ENCODE measurements at places on chromosomes 7 and 10. TPM values are rescaled to one million over a fixed set of nuclear protein-coding genes. Genes with fewer than 3 reads are reported as not detected.

GRCh38 chr7:110808361-110808760, 282.6 kb upstream of the LRRN3 start:
- no peaks in the 10 kb centered on the region for H3K27me3 ChIP-seq
- no peak overlapping the region for H3K4me3 ChIP-seq
- H3K4me1 ChIP-seq, result no peaks in the 10 kb centered on the region
- H3K36me3 ChIP-seq, result no peaks in the 10 kb centered on the region
- no peak for DNase-seq

GRCh38 chr10:101686133-101686925, 8.6 kb downstream of the FBXW4 start:
- H3K27me3 ChIP-seq, result no peaks in the 10 kb centered on the region
- H3K4me1 ChIP-seq, result peaks cover 57% of the 10 kb centered on the region

DNA sequence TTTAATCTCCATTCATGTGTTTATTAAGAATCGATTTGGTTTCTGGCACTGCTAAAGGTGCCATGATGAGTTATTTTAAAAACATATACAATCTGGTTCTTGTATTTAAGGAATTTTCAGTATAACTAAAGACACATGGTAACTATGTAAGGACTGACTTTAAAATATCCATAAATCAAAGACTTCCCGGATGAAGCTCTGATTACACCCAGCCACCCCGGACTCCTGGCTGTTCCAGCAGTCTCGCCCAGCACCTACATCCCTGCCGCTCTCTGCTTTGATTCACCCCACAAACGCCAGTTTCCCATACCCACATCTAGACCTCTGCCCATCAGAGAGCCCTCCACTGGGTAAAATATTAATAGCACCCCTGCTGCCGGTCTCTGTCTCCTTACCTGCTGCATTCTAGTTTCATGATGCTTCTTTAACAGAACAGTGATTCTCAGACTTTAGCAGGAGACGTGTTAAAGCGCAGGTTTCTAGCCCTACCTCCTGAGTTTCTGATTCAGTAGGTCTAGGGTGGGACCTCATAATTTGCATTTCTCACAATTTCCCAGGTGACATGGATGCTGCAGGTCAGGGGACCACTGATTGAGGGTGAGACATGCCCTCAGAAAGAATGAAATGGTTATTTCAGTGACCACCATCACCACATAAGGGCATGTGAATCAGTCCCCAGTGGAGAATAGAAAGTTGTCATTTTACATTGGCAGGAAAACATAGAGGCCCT, 185.7 kb downstream of the KIAA1217 start:
- DNase-seq, result no peak
- no peak overlapping the region for H3K4me3 ChIP-seq
- no peaks in the 10 kb centered on the region for H3K27me3 ChIP-seq
- H3K27ac ChIP-seq, result no peak overlapping the region
- H3K36me3 ChIP-seq, result no peaks in the 10 kb centered on the region
- H3K4me1 ChIP-seq, result peaks cover 8% of the 10 kb centered on the region

GRCh38 chr10:60532696-60533468, 143.2 kb upstream of the ANK3 start:
- H3K4me3 ChIP-seq, result no peak overlapping the region
- no peak overlapping the region for H3K27ac ChIP-seq
- H3K4me1 ChIP-seq, result peaks cover 11% of the 10 kb centered on the region
- H3K36me3 ChIP-seq, result no peaks in the 10 kb centered on the region

The CALML3 gene
- not detected for total RNA-seq

The INMT gene
- total RNA-seq, result 2.6 TPM

The HOXA1 gene
- total RNA-seq, result 0.42 TPM

DNA sequence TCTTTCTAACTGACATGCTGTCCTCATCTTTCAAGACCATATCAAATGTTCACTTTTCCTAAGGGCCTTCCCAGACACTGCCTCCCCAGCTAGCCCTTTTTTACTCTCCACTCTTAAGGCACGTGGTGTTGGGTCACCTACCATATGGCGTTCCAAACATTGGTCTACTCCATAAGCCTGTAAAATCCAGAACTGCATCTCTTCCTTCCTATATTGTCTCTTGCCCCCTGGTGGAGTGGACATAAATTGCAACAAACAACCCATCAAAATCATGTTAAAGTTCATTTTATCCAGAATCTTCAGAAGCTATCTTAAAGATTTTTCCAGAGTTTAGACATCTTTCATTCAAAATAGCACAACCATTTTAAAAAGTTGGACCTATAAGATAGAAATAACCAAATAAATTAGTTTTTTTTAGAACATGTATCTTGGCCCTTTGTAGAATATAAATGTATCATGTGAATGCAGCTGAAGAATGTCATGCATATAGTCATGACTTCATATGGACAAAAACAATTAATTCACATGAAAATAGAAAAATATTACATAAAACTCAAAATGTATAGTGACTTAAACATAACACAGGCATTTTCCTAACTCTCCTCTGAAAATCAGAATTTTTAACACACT, 180.6 kb upstream of the CHRM2 start:
- H3K4me3 ChIP-seq, result no peak overlapping the region
- peak; percentile 47 for DNase-seq
- no peaks in the 10 kb centered on the region for H3K27me3 ChIP-seq
- H3K4me1 ChIP-seq, result peaks cover 12% of the 10 kb centered on the region
- no peaks in the 10 kb centered on the region for H3K36me3 ChIP-seq

The STOX1 gene
- 6.0 TPM for total RNA-seq

The IFIT1B gene
- total RNA-seq, result not detected

DNA sequence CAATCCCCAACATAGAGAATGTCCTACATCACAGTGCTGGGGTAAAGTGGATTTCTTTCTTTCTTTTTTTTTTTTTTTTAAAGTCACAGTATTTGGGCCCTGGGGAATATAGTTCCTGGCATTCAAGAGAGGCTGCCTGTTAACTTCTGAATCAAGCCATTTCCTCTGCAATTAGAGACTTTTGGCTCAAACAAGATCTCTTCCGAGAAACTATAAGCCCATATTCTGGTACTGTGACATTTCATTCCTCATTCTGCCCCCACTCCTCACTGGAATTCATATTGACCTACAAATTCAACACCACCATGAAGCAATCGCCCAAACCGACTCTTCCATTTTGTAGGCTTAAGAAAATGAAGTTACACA, 187.4 kb downstream of the PHTF2 start:
- no peak for DNase-seq
- no peak overlapping the region for H3K4me3 ChIP-seq
- H3K4me1 ChIP-seq, result no peaks in the 10 kb centered on the region
- H3K36me3 ChIP-seq, result no peaks in the 10 kb centered on the region
- H3K27me3 ChIP-seq, result no peaks in the 10 kb centered on the region

GRCh38 chr10:123135415-123136141, at the start of gene HMX3:
Gene HMX3 (plus strand): TSS chr10:123135970. CDS start chr10:123136051, 81 bp downstream.
- no peaks in the 10 kb centered on the region for H3K36me3 ChIP-seq
- H3K27ac ChIP-seq, result no peak within 1 kb of the TSS
- peak; percentile 56 for DNase-seq
- H3K4me3 ChIP-seq, result peak within 1 kb of the TSS; percentile 18
- H3K27me3 ChIP-seq, result peaks cover 100% of the 10 kb centered on the region

- H3K27me3 ChIP-seq, result no peaks in the 10 kb centered on the region
- H3K36me3 ChIP-seq, result no peaks in the 10 kb centered on the region
- no peaks in the 10 kb centered on the region for H3K4me1 ChIP-seq
Observed at GRCh38 chr7:37247861-37248260, 200.8 kb downstream of the ELMO1 start.

The TSPAN33 gene
- 13.4 TPM for total RNA-seq

DNA sequence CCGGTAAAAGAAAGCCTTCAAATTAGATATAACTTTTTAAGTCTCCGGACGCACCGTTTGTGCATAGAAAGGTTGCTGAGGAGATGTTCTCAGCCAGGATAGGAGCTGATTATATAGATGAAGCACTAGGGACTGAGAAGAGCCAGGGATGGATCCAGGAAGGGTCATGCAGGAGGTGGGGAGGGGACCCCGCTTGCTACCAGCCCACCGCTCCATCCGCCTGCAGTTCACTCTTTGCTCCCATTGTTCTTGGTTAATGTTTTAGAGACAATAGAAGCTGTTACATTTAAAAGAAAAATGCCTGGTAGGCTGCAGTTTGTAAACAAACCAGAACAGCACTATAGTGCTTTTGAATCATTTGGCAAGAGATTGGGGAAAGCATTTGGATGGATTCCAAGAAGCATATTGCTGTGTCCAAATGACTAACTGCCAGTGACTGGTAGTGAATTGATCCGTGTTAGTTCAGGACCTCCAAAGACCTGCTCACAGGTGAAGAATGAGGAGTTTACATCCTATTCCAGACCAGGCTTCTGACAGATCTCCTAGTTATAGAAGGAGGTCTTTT, 175.9 kb upstream of the TAC1 start:
- no peak overlapping the region for H3K4me3 ChIP-seq
- H3K36me3 ChIP-seq, result no peaks in the 10 kb centered on the region
- no peaks in the 10 kb centered on the region for H3K4me1 ChIP-seq
- H3K27me3 ChIP-seq, result no peaks in the 10 kb centered on the region
- DNase-seq, result no peak
- no peak overlapping the region for H3K27ac ChIP-seq

GRCh38 chr7:5578495-5578894, 154.9 kb upstream of the TNRC18 start:
- no peak overlapping the region for H3K4me3 ChIP-seq
- H3K36me3 ChIP-seq, result no peaks in the 10 kb centered on the region
- no peak overlapping the region for H3K27ac ChIP-seq
- no peak for DNase-seq

GRCh38 chr10:118595598-118596425, at the start of gene PRLHR:
Gene PRLHR (minus strand): TSS chr10:118595648. CDS start chr10:118595244, 404 bp downstream.
- DNase-seq, result peak; percentile 57
- no peaks in the 10 kb centered on the region for H3K4me1 ChIP-seq
- H3K27ac ChIP-seq, result no peak within 1 kb of the TSS
- no peaks in the 10 kb centered on the region for H3K36me3 ChIP-seq
- H3K27me3 ChIP-seq, result peaks cover 77% of the 10 kb centered on the region

The EBF3 gene
- 2.2 TPM for total RNA-seq

- no peak for DNase-seq
- no peaks in the 10 kb centered on the region for H3K4me1 ChIP-seq
- H3K27me3 ChIP-seq, result no peaks in the 10 kb centered on the region
- no peak overlapping the region for H3K4me3 ChIP-seq
- no peaks in the 10 kb centered on the region for H3K36me3 ChIP-seq
Observed at GRCh38 chr7:144969787-144970186, 133.9 kb upstream of the TPK1 start.

DNA sequence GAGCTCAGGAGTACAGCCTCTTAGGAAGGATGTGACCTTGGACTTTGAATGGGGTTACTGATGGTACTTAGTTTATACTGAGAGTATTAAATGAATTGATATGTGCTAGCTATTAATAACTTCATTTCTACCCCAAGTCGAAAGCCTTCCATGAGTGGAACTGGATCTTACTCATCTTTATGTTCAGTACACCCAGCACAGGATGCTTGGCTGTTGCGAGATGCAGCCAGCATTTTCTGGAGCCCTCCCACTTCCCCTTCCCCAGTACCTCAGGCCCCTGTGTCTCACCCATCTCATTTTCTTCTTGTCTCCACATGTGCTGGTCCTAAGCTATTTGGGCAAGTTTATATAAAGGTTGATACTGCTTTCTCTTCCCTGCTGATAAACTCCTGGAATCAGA, 7.2 kb downstream of the UPP1 start:
- peaks cover 3% of the 10 kb centered on the region for H3K27me3 ChIP-seq
- no peaks in the 10 kb centered on the region for H3K36me3 ChIP-seq
- no peak for DNase-seq
- no peak overlapping the region for H3K27ac ChIP-seq

- DNase-seq, result peak; percentile 69
- H3K27me3 ChIP-seq, result no peaks in the 10 kb centered on the region
- no peaks in the 10 kb centered on the region for H3K4me1 ChIP-seq
- no peak overlapping the region for H3K4me3 ChIP-seq
Observed at GRCh38 chr10:25457552-25457951, 282.8 kb downstream of the GPR158 start.

GRCh38 chr7:111401516-111401915, 160.8 kb downstream of the IMMP2L start:
- H3K27ac ChIP-seq, result no peak overlapping the region
- H3K4me3 ChIP-seq, result no peak overlapping the region
- no peaks in the 10 kb centered on the region for H3K4me1 ChIP-seq
- no peak for DNase-seq
- H3K27me3 ChIP-seq, result no peaks in the 10 kb centered on the region

GRCh38 chr10:25974897-25975459, 40.9 kb downstream of the MYO3A start:
- H3K4me3 ChIP-seq, result no peak overlapping the region
- no peaks in the 10 kb centered on the region for H3K36me3 ChIP-seq
- no peaks in the 10 kb centered on the region for H3K27me3 ChIP-seq
- H3K27ac ChIP-seq, result no peak overlapping the region
- DNase-seq, result no peak
- H3K4me1 ChIP-seq, result no peaks in the 10 kb centered on the region

The CPN1 gene
- not detected for total RNA-seq

DNA sequence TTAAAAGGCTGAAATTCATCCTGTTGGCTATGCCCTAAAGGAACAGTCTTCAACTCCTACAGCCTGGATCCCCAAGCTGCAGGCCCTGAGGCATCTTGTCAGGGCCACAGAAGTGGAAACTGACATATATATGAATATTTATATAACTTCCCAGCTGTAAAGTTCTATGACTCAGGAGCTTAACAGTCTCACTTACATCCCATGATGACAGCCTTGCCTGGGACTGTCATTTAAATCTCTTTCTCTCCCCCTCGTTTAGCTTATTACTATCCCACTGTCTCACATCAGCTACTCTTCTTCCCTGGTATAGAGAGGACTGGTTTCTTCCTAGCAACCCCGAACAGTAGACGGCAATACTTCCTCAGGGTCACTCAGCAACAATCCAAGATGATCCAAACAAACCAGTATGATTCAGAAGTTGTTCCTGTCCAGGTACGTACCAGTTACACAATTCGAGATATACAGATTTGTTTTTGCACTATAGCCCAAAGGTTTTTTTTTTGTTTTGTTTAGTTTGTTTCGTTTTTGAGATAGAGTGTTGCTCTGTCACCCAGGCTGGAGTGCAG, 22.7 kb downstream of the KIAA1549 start:
- no peaks in the 10 kb centered on the region for H3K4me1 ChIP-seq
- no peak overlapping the region for H3K27ac ChIP-seq
- no peaks in the 10 kb centered on the region for H3K27me3 ChIP-seq
- no peaks in the 10 kb centered on the region for H3K36me3 ChIP-seq

DNA sequence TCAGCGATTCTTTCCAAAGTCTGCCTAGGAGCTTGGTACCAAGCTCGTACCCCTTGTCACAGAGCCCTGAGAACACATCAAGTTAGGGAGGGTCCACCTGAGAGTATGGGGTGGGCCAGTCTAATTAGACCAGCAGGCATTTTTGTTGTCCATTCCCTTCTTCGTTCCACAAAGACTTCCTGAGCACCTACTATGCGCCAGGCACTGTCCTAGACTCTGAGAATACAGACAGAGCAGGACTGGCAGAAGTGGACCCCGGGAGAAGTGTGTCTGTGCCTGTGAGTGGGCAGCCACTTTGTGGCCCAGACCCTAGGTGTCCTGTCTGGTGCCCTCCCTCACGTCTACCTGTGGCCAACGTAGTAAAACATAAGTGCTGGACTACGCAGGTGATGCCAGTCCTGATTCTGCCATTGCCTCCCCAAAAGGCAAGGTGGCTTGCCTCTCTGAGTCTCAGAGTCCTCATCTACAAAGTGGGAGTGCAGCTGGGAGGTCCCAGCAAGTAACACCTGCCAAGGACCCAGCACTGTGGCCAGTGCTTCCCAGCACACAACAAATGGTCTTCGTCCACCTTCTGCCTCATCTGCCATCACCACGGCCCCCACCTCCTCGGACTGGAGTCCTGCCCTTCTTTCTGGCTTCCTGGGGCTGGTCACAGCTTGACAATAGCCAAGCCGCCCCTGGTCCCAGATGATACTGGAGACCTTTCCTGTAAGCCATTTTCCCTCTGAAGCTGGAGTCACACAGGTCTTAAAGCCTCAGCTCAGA, 54.3 kb upstream of the DUSP5 start:
- H3K27me3 ChIP-seq, result no peaks in the 10 kb centered on the region
- DNase-seq, result no peak
- no peak overlapping the region for H3K4me3 ChIP-seq
- H3K36me3 ChIP-seq, result no peaks in the 10 kb centered on the region
- peak overlapping the region; percentile 97 for H3K27ac ChIP-seq
- H3K4me1 ChIP-seq, result peaks cover 32% of the 10 kb centered on the region
